Fibroblast of the conjunctiva (primary cell): ENCODE measurements at places on chromosomes 3 and 15.

GRCh38 chr15:67413770-67414390, 107.1 kb upstream of the C15orf61 start:
- DNase-seq: no peak

GRCh38 chr3:14513566-14514322, 26.4 kb downstream of the GRIP2 start:
- DNase-seq: no peak

GRCh38 chr3:194382196-194382891, 12.8 kb upstream of the LRRC15 start:
- no peak for DNase-seq

- DNase-seq: no peak
Measured at GRCh38 chr3:50274371-50275104, 4.3 kb upstream of the LSMEM2 start.

- DNase-seq: no peak
Measured at GRCh38 chr3:78143000-78143399, 1103.1 kb downstream of the ROBO2 start.

GRCh38 chr3:71614869-71615268, 31.3 kb upstream of the FOXP1 start:
- no peak for DNase-seq

GRCh38 chr15:78314181-78314581, 14.8 kb upstream of the SKIC8 start:
- no peak for DNase-seq
